ENCODE measurements at places on chromosomes 7 and 10.

GRCh38 chr7:3559278-3559677, 258.2 kb downstream of the SDK1 start:
- DNase-seq: no peak

DNA sequence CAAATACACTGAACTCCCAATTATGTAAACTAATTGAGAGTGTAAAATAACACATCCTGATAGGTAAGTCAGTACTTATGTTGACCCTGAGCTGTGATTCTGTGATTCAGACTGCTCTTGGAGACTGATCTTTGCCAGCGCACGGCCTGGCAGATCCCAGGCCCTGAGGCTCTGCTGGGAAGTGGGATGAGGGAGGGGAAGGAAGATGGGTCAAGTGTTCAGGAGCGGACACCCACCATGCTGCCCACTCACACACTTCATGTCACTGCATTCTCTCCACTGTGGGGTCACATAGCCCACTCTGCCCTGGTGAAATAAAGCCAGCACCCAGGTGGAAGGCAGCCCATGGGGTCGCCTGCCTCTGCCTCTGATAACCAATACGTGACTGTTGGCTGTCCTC, 226.2 kb downstream of the TNS3 start:
- no peak for DNase-seq

DNA sequence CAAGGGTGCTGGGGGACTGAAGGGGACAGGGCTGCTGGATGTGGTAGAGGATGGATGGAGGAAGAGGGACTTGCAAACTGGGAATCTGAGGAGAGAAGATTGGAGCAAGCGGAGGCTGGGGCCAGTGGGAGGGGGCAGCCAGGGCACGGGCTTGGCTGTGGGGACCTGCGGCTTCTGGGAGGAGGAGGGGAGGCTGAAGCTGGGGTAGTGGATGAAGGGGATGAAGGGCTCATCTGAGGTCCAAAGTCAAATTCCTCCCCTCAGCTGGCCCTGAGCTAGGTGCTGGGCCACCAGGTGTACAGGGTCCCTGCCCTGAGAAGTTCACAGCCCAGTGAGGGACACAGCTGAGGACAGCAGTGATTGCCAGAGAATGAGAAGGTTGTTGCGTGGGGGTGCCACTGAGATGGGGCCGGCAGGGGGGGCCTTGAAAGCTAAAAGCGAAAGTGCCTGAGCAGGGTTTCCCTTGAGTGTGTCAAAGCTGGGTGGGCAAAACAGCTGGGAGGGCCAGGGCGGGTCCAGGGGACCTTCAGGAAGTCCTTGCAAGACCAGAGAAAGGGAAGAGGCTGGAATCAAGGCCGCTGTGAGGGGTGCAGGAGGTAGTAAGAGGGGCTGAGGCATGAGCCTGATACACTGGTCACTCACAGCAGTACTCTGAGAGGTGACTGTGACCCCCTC, 75.2 kb downstream of the MYL10 start:
- no peak for DNase-seq

DNA sequence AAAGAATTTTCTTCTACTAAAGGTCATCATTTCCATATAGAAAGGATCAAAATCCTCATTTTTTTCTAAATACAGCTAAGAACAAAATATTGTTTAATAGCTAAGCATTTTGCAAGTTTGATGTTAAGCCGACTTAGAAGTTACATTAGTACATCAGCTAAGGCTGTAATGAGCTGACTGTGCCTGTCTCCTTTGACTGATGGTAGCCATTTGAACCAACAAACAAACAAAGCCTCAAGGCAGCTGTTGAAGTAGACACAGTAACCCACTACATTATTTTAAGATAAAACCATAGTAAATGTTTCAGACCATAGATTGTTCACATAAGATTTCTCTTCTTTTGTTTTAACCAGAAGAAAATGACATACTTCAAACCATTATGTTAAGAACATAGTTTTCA, 210.9 kb upstream of the VSTM2A start:
- DNase-seq: no peak

DNA sequence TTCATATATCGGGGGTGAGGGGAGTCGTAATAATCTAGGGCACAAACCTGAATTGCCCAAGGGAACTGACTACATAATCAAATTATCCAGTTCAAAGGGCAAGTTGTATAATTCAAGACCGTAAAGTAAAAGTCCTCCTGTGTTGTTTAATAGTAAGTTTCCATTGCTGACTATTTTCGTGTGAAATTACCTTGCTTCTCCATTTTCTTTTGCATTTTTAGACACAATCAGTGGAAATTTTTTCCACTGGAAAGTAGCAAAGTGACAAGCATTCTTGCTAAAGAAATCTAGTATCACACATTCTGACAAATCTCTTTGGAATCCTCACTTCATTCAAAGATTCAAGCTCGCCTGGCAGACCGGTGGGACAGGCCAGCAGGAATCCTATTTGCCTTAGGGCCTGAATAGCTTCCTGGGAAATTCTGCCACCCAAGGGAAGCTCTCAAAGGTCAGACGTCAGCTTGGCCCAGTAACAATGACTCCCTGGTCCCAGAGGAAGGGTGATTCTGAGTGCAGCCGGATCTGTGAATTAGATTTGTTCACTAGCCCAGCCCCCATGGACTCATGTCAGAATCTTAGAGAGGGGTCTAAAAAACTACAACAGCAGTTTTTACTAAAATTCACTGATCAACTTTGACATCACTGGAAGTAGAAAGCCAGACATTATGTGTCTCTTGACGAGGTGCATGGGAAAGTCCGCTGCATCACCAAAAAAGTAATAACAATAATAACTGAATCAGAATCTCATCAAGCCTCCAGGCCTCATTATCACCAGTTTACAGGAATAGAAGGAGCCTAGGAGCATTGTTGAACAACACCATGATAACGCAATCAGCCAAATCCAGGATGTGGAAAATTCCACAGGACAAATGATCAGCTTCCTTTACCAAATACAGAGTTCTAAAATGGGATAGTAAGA, 161.0 kb downstream of the SKIDA1 start:
- no peak for DNase-seq

- no peak for DNase-seq
These were observed 90.9 kb upstream of the TNRC18 start for GRCh38 chr7:5514440-5515035.

- no peak for DNase-seq
These were observed 2.0 kb downstream of the CLEC5A start for GRCh38 chr7:141944811-141945210.

GRCh38 chr10:97210543-97210960, 24.8 kb upstream of the SLIT1 start:
- peak; percentile 44 for DNase-seq

DNA sequence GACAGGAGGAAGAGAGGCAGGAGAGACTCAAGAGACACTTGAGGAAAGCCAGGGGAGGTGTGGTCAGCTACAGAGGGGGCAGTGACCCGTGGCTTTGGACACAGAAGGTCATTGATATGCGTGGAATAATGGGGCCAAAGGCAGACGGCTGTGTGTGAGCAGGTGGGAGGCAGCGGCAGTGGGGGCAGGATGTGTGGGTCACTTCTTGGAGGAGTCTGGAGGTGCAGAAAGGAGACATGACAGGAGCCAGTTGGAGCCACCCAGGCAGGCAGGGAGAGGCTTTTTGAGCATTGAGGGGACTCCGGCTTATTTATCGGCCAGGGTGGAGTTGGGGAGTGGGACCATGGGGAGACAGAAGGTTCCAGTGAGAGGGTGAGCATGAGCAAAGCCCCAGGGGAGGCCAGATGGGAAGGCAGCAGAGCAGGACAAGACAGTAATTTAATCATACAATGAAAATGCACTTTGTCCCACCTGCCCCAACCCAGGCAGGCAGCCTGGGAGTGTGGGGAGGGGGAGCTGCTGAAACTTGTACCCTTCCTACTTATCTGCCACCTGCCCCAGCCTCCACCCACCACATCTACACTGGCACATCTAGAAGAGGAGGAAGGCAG, 5.0 kb downstream of the LDB3 start:
- no peak for DNase-seq

GRCh38 chr7:34838329-34838728, 180.3 kb downstream of the NPSR1 start:
- no peak for DNase-seq

- no peak for DNase-seq
These were observed 612 bp upstream of the SLC18A3 start for GRCh38 chr10:49609283-49610113.

DNA sequence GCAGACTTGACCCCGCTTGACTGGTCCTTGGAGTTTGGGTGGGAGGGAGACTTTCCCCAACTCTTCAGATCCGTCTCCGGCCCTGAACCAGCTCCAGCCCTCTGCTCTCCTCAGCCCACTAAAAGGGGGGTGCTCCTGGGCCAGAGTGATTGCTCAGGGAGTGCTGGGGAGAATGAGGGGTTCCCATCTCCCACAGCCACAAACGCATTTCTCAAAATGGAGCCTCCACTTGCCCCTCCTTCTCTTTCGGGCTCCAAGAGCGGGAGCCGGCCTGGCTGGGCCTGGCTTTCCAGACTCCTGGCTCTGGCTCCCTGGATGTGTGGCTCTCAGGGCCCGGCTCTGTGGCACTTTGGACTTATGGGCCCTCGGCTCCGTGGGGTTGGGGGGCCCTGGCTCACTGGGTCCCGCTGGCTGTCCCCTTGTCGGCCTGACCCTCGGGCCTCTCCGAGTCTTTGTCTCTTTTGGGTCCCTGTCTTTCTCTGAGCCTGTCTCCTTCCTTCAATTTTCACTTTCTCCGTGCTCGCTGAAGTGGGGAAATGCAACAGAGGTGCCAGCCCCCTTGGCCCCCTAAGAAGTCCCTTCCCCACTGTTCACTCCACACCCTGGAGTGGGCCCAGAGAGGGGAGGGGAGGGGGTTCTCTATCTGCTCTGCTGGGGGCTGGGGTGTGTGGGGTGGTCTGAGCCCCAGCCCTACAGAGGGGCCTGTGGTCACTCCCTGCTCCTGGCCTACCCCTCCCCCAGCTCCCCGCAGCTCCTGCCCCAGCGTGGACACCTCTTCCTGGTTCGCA, 713 bp downstream of the LZTS2 start:
- DNase-seq: no peak

GRCh38 chr10:100175875-100176274, 10.0 kb downstream of the ERLIN1 start:
- DNase-seq: no peak

GRCh38 chr10:22992075-22992474, 64.2 kb downstream of the ARMC3 start:
- no peak for DNase-seq

GRCh38 chr7:108178398-108178797, 48.2 kb upstream of the LAMB4 start:
- no peak for DNase-seq

GRCh38 chr10:123517426-123517825, 148.7 kb upstream of the GPR26 start:
- DNase-seq: no peak

DNA sequence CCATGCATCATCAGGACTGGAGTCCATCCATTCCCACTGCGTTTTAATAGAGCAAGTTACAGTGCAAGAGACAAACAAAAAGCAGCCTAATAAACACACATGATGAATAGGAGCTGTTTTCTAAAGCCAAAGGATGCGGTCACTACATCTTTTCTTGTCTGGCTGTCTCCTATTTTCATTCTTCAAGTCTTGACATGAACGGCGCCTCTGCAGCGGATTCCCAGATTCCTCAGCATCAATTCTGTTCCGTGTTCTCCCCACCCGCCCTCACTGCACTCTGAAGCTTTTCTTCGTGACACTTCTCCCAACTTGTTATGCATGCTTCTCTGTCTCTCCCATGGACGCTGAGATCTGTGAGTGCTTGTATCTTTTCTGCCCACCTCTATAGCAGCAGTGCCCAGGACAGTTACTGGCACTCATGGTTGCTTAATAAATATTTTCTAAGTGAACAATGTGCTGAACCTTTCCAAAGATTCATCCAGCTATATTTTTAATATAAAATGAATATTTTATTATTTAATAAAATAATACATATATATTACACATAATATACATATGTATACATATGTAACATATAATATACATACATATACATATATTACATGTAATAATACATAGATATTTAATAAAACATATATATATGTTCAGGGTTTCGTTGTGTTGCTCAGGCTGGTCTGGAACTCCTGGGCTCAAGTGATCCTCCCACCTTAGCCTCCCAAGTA, 242.9 kb downstream of the ABCA13 start:
- DNase-seq: no peak

- DNase-seq: no peak
These were observed 38.9 kb downstream of the HK1 start for GRCh38 chr10:69317175-69317604.

- no peak for DNase-seq
These were observed 1.4 kb upstream of the PODXL start for GRCh38 chr7:131557652-131558385.

- no peak for DNase-seq
These were observed 486 bp downstream of the CACNA2D1 start for GRCh38 chr7:82443036-82443546.

- no peak for DNase-seq
These were observed 23.5 kb upstream of the C1QL3 start for GRCh38 chr10:16545116-16545736.

DNA sequence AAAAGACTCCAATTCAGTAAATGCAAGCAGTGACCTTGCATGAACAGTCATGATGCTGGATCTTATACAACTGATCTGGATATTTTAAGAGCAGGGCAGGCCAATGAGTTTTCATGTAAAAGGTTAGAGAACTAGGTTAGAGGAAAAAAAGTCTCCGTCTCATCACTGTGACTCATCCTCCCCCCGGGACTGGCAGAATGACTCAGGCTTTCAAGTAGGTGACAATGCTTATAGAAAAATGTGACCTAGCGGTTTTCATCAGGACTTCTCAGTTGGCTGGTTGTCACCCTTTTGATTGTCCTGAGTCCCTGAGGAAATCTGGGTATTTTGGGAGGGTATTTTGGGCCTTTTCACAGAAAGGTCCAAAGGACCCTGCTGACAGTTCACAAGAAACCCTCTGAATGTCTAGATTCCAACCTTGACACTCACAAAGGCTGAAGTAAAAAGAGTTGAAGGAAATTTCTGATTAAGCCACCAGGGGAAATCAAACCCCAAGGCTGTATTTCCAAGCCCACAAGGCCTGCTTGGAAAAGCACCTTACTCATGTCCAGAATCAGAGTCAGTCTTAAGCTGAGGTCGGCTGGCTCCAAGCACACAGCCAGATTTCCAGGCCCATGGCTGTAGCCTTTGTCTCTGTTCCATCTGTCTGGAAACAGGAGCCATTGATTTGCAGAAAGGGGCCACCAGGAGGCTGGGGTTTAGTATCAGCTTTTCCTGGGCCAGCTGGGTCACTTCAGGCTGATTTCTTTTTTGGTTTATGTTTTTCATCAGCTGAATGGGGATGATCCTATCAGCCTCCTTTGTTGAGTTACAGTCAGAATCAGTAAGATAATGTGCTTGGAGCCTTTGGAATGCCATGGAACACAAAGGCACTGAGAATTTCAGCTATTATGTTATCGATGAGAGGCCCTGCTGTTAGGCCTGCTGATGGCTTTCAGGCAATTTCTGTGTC, 226.4 kb upstream of the HABP2 start:
- no peak for DNase-seq

GRCh38 chr7:69564454-69565417, 33.5 kb upstream of the AUTS2 start:
- no peak for DNase-seq

- no peak for DNase-seq
These were observed 53.1 kb upstream of the DPYSL4 start for GRCh38 chr10:132133449-132134240.

DNA sequence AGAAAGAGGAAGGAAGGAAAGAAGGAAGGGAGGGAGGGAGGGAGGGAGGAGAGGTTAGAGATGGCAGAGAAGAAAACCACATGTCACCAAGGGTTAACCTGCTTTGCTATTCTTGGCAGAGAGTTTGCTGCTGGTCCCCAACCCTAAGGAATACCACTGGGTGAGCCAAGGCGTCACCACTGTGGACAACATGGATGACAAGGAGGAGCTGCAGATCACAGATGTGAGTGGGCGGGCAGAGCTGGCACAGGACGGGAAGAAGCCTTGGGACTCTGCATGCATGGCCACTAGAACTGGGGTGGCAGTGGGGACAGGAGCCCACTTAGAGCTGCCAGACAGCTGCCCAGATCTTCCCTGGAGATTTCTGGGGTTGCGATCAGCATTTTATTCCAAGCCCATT, 17.2 kb upstream of the MYH16 start:
- DNase-seq: no peak
